ENCODE measurements at places on chromosomes 11 and 22.

GRCh38 chr11:86987679-86988078 is 32.5 kb upstream of the FZD4 start:
- no peak for DNase-seq

DNA sequence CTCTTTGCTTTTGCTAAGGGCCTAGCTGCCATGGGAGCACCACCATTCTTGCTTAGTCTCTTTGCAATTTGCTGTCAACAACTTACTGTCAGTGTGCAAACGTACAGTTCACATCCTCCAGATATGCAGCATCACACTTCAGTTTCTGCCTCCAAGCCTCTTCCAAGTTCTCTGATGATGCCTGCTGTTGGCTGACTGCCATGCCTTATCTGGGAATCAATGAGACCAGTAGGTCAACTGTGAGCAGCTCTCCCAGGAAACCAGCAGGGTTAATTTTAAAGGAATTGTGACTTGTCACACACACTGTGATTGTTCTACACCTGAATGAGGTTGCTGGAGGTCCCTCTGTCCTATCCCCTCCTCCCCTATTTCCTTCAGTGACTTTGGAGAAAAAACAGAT is 56.0 kb downstream of the COPB1 start:
- DNase-seq = peak; percentile 35

- DNase-seq = no peak
Measured at GRCh38 chr22:23207729-23208393, 27.6 kb downstream of the BCR start.

- DNase-seq = peak; percentile 24
Measured at GRCh38 chr22:39999144-39999757, 4.5 kb downstream of the FAM83F start.

DNA sequence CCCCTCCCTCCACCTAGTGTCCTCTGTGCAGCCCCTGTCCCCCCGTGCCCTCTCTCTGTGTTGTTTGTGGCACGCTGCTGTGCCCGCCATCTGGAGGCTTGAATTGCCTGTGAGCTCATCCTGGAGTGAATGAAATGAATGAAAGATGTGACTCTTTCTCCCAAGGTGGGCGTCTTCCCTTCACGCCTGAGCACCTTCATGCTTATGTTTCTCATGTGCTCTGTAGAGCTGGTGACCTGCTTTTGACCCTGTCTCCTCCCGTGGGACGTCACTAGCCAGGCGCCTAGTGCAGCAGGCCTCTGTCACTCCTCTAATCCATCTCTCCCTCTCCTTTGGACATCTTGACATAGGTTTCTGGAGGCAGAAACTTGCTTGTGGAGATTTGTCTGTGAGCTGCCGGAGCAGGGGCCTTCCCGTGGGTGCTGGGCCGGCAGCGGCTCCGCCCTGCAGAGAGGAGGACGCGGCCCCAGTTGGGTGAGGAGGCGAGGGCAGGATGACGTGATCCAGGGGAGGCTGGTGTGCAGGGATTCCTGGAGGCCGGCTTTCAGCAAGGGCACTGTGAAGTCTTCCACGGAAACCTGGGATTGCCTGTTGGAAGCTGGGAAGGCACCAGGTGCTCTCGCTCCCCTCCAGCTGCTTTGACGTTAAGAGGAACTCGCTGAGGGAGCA is 40.6 kb downstream of the MUC6 start:
- no peak for DNase-seq
